ENCODE measurements at places on chromosomes 6 and 20. TPM values are rescaled to one million over a fixed set of nuclear protein-coding genes. Genes with fewer than 3 reads are reported as not detected.
A peak's percentile ranks its signal among the peaks of the same experiment; 100 is the strongest.

The SLC17A1 gene
- total RNA-seq, result 0.23 TPM

The GMPR gene
- total RNA-seq, result 21.6 TPM

The PAX1 gene
- total RNA-seq, result not detected

The POLR1H gene
- total RNA-seq, result 27.2 TPM

The TRIM31 gene
- not detected for total RNA-seq

DNA sequence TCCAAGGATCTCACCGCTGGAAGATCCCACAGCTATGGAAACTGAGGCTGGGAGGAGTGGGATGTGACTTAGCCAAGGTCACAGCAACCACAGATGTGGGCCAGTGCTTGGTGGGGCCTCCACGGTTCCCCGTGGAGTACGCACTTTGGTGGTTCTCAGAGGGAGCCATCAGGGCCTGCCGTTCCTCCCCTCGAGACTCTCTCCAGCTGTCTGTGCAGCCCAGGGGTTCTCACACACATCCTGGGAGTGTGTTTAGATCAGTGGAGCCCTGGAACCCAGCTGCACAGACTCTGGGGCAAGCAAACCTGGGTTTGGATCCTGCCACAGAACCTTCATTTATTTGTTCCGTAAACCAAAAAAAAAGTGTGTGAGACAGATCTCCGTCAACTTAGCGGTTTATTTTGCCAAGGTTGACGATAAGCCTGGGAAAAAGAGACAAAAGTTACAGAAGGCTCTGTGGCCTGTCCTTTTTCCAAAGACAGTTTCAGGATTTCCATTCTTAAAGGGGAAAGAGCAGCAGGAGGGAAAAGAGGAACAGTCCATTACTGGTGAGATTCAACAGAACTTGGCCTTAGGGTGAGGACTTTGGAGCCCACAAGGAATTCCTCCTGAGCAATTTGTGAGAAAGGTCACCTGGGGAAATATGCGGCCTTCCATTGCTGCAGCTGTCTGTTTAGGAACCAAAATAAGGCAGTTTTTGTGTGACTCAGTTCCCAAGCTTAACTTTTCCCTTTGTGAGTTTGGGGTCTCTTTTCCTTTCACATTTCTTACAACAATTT is 13.6 kb upstream of the MYMX start:
- H3K4me3 ChIP-seq, result no peak overlapping the region
- peak overlapping the region; percentile 67 for H3K27ac ChIP-seq
- peaks cover 3% of the 10 kb centered on the region for H3K4me1 ChIP-seq
- no peak for DNase-seq

- H3K36me3 ChIP-seq, result no peaks in the 10 kb centered on the region
- H3K4me3 ChIP-seq, result peak overlapping the region; percentile 89
- peak overlapping the region; percentile 96 for H3K27ac ChIP-seq
- H3K27me3 ChIP-seq, result no peaks in the 10 kb centered on the region
Measured at GRCh38 chr20:36462440-36463211, 78.7 kb upstream of the MYL9 start.

- no peak overlapping the region for H3K27ac ChIP-seq
- H3K4me3 ChIP-seq, result no peak overlapping the region
- H3K36me3 ChIP-seq, result no peaks in the 10 kb centered on the region
Measured at GRCh38 chr20:15642676-15643075, 930.6 kb downstream of the KIF16B start.

GRCh38 chr6:156652231-156652750 is 124.9 kb upstream of the ARID1B start:
- H3K4me3 ChIP-seq, result no peak overlapping the region
- H3K27me3 ChIP-seq, result no peaks in the 10 kb centered on the region
- no peaks in the 10 kb centered on the region for H3K36me3 ChIP-seq
- DNase-seq, result no peak
- no peak overlapping the region for H3K27ac ChIP-seq
- peaks cover 3% of the 10 kb centered on the region for H3K4me1 ChIP-seq

GRCh38 chr20:47620808-47621805 is 119.4 kb downstream of the NCOA3 start:
- peaks cover 3% of the 10 kb centered on the region for H3K36me3 ChIP-seq
- H3K27ac ChIP-seq, result no peak overlapping the region
- H3K4me3 ChIP-seq, result no peak overlapping the region
- DNase-seq, result no peak
- H3K4me1 ChIP-seq, result no peaks in the 10 kb centered on the region
- no peaks in the 10 kb centered on the region for H3K27me3 ChIP-seq

DNA sequence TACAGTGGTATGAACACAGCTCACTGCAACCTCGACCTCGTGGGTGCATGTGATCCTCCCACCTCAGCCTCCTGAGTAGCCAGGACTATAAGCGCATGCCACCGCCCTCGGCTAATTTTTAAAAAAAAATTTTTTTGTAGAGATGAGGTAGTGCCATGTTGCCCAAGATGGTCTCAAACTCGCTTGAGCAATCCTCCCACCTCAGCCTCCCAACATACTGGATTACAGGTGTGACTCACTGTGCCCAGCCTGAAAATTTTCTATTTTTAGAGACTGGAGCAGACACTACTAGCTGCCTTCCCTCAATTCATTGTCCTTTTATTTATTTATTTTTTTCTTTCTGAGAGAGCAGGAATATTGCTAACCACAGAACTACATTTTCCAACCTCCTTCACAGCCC is 20.3 kb upstream of the GTF3C6 start:
- H3K4me1 ChIP-seq, result no peaks in the 10 kb centered on the region
- no peak for DNase-seq
- no peaks in the 10 kb centered on the region for H3K27me3 ChIP-seq
- H3K27ac ChIP-seq, result no peak overlapping the region

DNA sequence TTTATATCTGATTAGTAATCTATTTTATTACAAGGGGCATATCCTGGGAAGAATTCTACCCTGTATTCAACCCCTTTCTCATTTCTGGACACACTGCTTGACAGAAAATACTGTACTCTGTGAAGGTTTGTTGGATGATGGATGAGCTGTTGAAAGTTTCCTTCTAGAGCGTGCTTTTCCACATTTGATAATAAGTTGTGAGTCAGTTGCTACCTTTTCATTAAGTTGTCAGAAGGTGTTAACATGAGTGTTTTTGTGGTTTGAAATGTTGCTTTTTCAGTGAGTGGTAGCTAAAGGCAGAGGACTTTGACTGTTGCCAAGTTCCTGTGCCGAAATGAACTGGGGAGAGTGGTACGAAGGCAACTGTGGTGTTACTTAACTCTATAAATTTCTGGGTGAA is 3.9 kb upstream of the ECI2 start:
- no peak overlapping the region for H3K27ac ChIP-seq
- no peaks in the 10 kb centered on the region for H3K36me3 ChIP-seq
- H3K4me3 ChIP-seq, result no peak overlapping the region
- peaks cover 20% of the 10 kb centered on the region for H3K4me1 ChIP-seq
- no peaks in the 10 kb centered on the region for H3K27me3 ChIP-seq
- DNase-seq, result no peak

DNA sequence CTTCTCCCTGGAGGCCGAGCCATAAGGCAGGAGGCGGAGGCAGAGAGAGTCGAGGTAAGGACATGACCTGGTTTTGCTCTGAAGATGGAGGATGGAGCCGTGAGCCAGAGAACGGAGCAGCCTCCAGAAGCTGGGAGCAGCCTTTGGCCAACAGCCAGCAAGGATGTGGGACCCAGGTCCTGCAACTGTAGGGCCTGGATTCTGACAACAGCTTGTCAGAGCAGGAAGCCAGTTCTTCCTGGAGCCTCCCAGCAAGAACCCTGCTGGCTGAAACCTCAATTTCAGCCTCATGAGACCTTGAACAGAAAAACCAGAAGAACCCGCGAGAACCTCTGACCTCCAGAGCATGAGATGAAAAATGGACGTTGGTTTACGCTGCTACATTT is 13.4 kb upstream of the MRGBP start:
- H3K27ac ChIP-seq, result no peak overlapping the region
- no peaks in the 10 kb centered on the region for H3K36me3 ChIP-seq
- no peaks in the 10 kb centered on the region for H3K4me1 ChIP-seq
- peaks cover 8% of the 10 kb centered on the region for H3K27me3 ChIP-seq
- H3K4me3 ChIP-seq, result no peak overlapping the region
- DNase-seq, result peak; percentile 62

GRCh38 chr6:113370508-113371502 is 486.3 kb upstream of the MARCKS start:
- no peak for DNase-seq
- H3K4me3 ChIP-seq, result no peak overlapping the region
- H3K4me1 ChIP-seq, result no peaks in the 10 kb centered on the region

- H3K4me3 ChIP-seq, result no peak overlapping the region
- H3K36me3 ChIP-seq, result no peaks in the 10 kb centered on the region
- H3K4me1 ChIP-seq, result no peaks in the 10 kb centered on the region
- no peak overlapping the region for H3K27ac ChIP-seq
- no peak for DNase-seq
- H3K27me3 ChIP-seq, result no peaks in the 10 kb centered on the region
Measured at GRCh38 chr20:43711098-43711654, 15.6 kb downstream of the GTSF1L start.

- no peaks in the 10 kb centered on the region for H3K36me3 ChIP-seq
- H3K27me3 ChIP-seq, result no peaks in the 10 kb centered on the region
- H3K4me1 ChIP-seq, result no peaks in the 10 kb centered on the region
- no peak overlapping the region for H3K27ac ChIP-seq
- no peak overlapping the region for H3K4me3 ChIP-seq
Measured at GRCh38 chr20:56702931-56703840, 74.1 kb downstream of the TFAP2C start.

- H3K27ac ChIP-seq, result no peak overlapping the region
- H3K4me3 ChIP-seq, result no peak overlapping the region
- H3K36me3 ChIP-seq, result no peaks in the 10 kb centered on the region
- H3K27me3 ChIP-seq, result no peaks in the 10 kb centered on the region
- peaks cover 21% of the 10 kb centered on the region for H3K4me1 ChIP-seq
- DNase-seq, result no peak
Measured at GRCh38 chr20:23393996-23394775, 27.1 kb downstream of the NAPB start.

DNA sequence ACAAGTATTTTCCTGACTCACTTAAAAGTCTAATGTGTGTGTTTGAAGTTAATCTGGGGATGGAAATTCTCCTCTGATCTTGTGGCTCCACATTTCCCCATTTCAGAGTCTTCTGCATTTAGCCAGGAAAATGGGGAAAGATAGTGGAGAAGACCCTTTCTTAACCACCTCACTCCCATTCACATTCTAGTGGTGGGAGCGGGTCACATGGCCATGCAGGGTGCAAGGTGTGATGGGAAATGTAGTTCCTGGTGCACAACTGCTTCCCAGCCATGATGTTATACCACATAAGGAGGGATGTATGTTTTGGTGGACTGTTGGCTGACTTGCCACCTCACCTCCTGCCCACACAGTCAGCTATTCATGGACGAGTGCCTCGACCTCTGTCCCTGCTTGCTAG is 61.8 kb downstream of the BANF2 start:
- H3K27ac ChIP-seq, result no peak overlapping the region
- no peaks in the 10 kb centered on the region for H3K4me1 ChIP-seq
- H3K27me3 ChIP-seq, result no peaks in the 10 kb centered on the region
- no peaks in the 10 kb centered on the region for H3K36me3 ChIP-seq
- DNase-seq, result no peak
- H3K4me3 ChIP-seq, result no peak overlapping the region

Measured in adrenal gland (tissue), 19 donors.